Retina (tissue), 1 donor: ENCODE measurements at places on chromosomes 6 and 20.

- DNase-seq, result no peak
These were observed 98.6 kb downstream of the EYA4 start for GRCh38 chr6:133339543-133340384.

DNA sequence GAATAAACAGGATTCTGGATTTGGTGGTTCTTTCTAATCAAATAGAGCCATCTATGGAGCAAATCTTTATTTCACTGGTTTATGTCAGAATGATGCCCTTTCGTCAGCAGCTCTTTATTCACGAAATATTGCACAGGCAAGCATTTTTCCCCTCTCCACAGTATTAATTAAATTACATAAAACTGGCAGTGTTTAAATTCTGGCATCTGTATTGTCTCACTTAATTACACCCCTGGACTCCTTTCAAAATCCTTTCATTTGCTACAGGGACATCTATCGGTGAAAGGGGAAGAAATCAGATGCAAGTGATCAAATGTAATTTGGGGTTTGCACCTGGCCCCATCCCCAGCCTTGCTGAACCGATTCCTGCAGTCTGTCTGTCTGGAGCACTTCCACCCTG lies 801.9 kb downstream of the QKI start:
- no peak for DNase-seq

GRCh38 chr6:15309611-15310283 lies 63.9 kb downstream of the JARID2 start:
- DNase-seq, result no peak

DNA sequence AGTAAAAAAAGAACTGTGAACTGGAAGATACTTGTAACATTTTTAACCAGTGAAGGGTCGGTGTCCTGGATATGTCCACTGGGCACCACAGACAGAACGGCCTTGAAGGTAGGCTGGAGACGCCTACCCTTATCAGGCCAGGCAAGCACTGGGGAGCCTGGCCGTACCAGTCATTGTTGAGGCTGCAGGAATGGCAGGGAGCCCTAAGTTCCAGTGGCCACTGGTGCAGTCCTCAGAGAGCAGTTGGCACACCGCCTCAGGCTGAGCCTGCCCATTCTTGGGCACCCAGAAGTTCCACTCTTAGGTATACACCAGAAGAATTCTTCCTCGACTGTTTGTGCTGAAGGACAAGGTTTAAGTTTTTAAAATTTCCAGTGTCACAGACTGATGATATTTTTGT lies 20.5 kb downstream of the DNAJC5 start:
- DNase-seq, result no peak

DNA sequence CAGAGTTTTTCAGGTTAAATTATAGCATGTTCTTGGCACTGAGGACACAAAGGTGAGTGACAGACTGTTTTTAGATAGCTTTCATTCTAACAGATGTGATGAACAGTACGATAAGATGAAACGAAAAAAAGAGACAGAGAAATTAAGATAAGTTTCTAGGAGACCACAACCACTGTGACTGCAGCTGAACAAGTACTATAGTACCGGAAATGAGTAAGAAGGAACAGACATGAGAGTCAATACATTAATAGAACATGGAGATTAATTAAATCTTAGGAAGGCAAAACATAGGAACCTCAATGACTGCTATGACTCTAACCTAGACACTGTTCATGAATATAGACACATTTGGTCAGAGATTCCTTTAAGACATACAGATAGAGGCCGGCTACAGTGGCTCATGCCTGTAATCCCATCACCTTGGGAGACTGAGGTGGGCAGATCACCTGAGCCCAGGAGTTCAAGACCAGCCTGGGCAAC lies 40.2 kb downstream of the HBS1L start:
- DNase-seq, result no peak

DNA sequence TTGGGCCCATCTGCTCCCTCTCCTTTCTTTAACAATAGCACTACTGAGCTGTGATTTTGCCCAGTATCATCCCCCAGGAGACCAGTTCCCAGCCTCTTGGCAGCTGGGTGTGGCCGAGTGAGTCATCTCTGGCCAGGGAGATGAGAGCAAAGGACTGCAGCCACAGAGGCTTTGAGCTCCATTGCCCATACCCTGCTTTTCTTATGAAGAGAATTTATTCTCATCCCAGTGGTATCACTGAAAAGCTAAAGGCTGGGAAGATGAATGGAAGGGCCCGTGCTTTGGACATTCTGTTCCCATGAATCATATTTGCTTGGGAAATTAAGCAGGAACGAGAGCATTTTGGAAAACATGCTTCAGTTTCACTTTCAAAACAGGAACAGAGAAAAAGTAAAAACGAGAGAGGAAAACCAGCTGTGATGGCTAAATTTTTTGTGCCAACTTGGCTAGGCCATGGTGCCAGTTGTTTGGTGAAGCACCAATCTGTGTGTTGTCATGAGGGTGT lies 14.9 kb downstream of the CST3 start:
- no peak for DNase-seq

DNA sequence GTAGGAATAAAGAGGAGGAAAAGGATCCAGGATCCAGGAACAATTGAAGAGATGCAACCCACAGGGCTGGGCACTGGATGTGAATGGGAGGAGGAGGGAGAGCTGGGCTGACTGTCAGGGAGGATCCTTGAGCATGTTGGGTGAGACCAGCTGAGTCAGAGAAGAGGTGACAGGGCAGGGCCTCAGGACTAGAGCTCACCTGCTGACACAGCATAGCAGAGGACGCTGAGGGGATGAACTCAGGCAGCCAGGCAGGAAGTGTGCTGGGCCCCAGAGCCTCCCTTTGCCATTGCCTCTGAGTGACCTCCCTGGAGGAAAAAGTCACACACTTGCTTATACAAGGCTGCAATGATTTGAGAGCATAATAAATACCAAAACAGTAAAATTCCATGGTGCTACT lies 72.3 kb downstream of the ZNF133 start:
- no peak for DNase-seq

GRCh38 chr20:39699166-39699725 lies 737.1 kb downstream of the DHX35 start:
- no peak for DNase-seq

GRCh38 chr20:43878776-43879175 lies 35.9 kb upstream of the TOX2 start:
- no peak for DNase-seq

DNA sequence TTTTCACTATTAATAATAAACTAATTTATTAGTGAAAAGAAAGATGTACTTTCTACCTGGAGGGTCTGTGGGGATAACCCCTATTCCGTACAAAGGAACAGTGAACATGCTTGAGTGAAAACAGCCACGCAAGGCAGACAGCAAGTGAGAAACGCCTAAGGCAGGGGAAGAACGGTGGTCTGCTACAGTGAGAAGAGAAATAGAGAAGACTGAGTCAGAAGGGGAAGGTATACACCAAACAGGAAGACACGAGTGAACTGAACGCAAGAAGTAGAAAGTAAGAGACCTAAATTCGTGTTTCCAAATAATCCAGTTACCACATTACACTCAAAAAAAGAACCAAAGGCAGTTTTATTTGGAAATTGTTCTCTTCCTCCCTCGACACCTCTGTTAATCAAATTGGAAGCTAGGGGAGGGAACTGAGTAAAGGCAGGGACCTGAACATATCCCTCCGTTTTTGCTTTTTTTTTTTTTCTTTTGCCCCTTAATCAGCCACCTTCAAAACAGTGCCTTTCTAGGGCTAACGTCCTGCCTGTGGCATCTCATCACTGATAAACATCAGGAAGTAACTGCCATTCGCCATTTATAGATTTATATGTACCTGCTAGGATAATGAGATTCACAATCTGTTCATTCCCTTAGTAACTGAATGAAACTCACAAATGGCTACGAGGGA lies 48.9 kb downstream of the ATXN1 start:
- DNase-seq, result no peak

DNA sequence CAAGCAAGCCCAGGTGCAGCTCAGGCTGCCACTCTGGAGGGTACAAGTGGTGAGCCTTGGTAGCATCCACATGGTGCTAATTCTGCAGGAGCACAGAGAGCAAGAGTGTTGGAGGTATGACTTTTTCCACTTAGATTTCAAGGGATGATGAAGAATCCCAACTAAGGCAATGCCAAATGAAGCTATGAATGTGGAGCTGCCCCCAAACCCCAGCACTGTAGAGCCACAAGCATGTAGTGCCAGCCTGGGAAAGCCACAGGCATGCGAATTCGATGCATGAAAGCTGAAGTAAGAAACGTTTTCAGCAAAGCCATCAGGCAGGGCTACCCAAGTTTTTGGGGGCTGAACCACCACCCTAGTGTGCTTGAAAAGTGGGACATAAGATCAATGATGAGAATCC lies 251.1 kb downstream of the HAO1 start:
- DNase-seq, result no peak

DNA sequence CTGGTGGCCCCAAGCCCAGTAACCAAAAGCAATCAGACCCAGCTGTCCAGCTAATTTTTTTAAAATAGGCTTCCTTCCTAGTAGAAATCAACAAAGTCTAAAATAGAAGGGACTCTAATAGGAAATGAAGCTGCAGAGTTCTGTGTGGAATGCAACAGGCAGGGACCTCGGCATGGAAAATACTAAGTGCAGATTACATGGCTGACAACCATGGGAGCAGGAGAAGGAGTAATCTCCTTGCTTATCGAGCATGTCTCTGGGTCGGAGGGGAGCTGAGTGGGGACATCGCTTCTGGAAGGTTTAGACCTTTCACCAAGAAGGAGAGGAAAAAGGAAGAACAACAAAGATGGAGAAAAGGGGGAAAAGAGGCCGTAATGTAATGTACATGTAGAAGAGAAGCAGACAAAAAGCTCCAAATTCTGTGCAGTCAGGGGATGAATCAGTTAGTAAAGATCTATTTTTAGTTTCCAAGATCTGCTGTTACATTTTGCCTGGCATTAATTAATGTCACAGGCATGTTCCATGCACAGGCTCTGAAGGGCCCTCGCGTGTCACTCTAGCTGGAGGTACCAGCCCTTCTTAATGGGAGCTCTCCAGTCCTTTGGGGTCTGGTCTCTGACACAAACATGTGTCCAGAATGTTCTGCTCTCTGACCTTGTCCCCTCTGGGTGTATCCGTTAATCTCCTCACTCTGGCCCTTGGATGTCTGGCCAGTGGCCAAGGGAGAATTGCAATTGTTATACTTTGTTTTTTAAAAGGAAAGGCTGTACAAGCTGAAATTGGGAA lies 16.6 kb upstream of the ZNF831 start:
- no peak for DNase-seq

DNA sequence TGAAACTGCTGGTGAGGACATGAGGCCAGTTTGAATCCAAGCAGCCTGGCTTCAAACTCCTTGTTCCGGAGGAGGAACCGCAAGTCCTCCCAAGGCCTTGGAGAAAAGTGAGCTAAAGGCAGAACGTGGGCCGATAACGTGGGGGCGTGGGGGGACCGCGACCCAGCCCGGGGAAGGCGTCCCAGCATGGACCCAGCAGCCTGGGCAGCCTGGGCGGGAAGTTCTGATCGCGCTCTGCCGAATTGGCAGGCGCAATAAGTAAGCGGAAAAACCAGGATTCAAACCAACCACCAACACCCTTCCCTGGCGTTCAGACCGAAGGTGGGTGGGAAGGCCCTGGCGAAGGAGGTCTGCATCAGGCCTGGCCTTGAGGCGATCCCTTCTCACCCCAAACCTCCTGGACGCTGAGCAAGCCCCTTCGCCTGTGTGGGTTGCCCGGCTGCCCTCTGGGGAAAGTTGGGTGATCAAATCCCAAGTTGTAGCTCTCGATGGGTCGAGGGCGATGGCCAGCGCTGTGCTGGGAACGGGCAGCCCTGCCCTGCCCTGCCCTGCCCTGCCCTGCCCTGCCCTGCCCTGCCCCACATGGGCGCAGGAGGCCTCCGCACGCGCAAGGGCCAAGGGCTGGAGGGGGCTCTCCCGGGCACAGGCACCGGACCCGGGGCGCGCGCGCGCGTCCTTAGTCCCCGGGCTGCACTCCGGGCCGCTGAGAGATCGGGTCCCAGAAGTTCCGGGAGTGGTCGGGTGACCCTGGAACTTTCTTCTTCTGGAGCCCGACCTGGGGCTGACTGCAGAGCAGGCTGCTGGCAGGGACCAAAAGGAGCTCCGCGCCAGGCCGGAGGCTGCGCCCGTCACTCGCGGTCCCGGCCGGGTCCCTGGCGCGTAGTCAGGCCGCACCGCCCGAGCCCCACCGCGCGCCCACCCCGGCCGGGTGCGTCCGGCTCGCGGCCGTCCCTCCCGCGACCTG lies 637 bp upstream of the SLC22A3 start:
- DNase-seq, result peak; percentile 30

DNA sequence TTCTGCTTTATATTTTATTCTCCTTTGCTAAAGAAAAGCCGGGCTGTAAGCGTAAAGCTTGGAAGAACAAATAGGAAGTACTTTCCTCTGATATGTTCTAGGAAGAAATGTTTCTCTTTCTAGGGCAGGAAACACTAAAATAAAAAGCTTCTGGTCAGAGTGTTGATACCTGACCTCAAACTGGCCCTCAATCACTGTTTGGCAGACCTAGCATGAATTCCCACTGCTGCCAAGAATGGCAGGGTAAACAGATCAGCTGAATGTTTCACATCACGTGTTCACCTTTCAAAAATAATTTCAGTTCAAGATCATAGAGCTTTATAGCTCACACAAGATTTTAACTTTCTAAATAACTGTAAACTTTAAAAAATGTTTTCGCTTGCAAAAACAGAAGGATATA lies 2.9 kb downstream of the MPC1 start:
- no peak for DNase-seq

DNA sequence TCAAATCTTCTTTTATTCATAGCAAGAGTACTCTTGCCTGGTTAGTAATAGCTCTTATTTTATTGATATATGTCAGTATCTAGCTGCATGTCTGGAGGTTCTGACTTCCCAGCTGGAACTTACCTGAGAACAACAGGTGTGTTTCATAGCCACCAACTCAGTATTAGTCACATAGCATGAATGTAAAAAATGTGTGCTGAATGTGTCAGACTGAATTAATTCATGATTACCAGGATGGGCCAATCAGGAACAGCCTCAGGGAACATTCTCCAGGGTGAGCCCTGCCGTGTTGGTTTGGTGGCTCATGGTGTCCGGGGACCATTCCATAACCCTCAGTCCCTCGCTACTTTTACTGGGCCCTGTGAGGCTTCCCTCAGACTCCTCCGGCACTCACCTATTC lies 99.7 kb downstream of the TULP4 start:
- DNase-seq, result no peak

- DNase-seq, result no peak
These were observed 818.5 kb upstream of the FLRT3 start for GRCh38 chr20:15155848-15156401.

- no peak for DNase-seq
These were observed 23.0 kb upstream of the BMP5 start for GRCh38 chr6:55898342-55898741.

- no peak for DNase-seq
These were observed 94.1 kb downstream of the DACT2 start for GRCh38 chr6:168225471-168225911.

DNA sequence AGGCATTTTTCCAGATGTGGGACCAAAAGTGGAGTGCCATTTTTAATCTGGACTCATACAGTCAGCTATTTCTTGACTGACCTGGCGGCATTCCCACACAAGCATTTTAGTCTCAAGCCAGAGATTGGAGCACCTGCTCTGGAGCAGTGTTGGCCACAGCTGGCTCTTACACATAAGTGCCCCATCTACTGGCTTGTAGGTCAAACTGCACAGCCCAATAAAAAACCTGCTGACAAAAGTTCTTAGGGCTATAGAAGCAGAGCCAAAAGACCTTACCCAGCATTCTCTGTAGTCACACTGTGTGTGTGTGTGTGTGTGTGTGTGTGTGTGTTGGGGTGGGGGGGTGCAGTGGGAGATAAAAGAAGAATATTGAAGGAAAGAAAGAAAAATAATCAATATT lies 38.6 kb upstream of the SENP6 start:
- no peak for DNase-seq
